WTC11 (cell line): ENCODE measurements at places on chromosomes 12 and 14.

- no peak for DNase-seq
Observed at GRCh38 chr12:75378354-75378753, 12.5 kb upstream of the GLIPR1L2 start.

GRCh38 chr14:69685716-69686115 is 74.3 kb downstream of the SUSD6 start:
- DNase-seq = no peak

DNA sequence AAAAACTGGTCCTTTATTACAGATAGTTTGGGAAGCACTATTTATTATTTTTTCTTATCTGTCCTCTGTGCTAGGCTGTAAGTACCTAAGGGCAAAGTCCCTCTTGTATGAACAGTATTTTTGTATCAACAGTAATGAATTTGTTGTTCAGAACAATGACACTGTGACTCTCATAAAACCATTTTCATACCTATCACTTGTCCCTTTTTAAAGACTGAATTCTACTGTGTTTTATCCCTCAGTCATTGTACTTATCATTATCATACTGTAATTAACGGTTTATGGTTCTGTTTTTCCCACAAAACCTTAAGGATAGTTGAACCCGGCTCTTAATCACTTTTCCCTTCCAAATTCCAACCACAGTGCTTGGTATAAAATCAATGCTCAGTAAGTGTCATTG is 69.4 kb downstream of the SRGAP1 start:
- DNase-seq = no peak

GRCh38 chr12:64203036-64203435 is 19.1 kb downstream of the KICS2 start:
- DNase-seq = no peak

DNA sequence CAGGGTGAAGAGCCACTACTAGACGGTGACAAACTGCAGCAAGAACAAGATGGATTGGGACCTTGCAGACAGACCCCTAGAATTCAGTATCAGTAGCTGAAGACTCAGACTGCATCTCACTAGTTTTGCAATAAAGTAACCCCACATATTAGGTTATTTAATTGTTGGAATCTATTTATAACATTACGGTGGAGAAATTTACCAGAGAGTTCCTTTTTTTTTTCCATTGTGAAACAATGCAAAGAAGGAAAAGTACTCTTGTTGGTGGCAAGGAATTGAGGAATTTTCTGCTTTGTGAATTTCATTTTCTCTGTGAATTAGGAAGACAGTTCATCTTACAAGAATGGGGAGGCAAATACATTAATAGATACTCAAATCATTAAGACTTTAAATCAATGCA is 185.7 kb upstream of the PPFIA2 start:
- no peak for DNase-seq
